NCI-H1694 (cell line): ENCODE measurements at places on chromosomes 1 and 21.

GRCh38 chr1:42940851-42941639 lies 17.6 kb downstream of the SLC2A1 start:
- DNase-seq: no peak

- no peak for DNase-seq
Measured at GRCh38 chr1:44819608-44820327, 11.4 kb downstream of the BTBD19 start.

GRCh38 chr1:213988507-213989001 lies 781 bp downstream of the PROX1 start:
- DNase-seq: no peak

DNA sequence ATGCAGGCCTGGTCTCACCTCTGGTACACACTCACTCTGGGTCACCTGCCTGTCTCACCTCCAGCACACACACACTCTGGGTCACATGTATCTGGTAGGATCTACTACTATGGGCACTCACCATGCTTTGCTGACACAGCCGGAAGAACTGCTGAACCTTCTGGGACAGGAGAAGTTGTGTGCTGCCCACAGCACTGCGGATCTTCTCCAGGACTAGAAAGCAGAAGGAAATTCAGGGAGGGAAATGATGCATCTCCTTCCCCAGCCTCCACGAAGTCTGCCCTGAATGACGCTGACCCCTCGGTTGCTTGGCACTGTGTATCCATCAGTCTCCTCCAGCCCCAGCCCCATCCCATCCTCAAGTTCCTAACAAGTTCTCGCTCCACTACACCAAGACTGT lies 7.9 kb upstream of the SMIM12 start:
- DNase-seq: no peak

- peak; percentile 91 for DNase-seq
Measured at GRCh38 chr1:150561254-150561973, 12.2 kb downstream of the ADAMTSL4 start.

DNA sequence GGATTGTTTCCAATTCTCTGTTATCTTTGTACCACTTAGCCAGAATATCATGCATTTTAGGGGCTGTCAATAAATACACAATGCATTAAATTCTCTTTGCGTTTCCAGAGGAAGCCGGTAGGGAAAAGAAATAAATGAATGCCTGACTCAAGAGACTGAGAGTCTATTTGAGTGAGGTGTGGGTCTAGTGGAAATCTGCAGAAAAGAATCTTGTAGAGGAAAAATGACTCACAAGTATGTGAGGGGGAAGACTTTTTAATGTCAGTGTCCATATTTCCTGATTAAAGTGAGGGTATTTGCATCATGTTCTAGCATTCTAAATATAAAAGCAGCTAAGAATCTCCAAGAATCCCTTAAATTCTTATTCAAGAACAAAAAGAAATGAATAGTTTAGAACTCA lies 271.1 kb downstream of the PTPRC start:
- no peak for DNase-seq

DNA sequence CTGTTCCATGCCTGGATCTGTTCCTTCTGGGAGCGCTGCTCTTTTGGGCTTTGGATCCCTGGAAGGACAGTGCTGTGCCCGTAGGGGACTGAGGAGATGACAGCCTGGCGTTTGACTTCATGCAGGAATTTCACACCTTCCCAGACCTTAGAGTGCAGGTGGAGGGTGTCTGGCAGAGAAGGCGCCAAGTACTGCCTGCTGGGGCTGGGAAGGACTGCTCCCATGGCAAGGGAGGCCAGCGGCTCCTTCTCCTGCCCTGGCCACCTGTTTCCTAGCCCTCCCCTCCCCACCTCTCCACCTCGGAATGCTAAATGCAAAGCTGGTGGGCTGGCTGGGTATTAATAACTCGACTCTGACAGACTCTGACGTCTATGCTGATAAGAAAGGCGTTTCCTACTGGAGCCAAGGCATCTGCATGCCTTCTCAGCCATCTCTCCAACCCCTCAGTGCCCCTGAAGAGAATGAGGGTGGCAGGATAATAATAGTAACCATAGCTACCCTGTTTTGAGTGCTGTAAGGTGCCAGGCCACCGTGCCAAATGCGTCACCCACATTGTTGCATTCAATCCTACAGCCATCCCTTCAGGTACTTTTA lies 17.5 kb upstream of the PDIK1L start:
- no peak for DNase-seq

DNA sequence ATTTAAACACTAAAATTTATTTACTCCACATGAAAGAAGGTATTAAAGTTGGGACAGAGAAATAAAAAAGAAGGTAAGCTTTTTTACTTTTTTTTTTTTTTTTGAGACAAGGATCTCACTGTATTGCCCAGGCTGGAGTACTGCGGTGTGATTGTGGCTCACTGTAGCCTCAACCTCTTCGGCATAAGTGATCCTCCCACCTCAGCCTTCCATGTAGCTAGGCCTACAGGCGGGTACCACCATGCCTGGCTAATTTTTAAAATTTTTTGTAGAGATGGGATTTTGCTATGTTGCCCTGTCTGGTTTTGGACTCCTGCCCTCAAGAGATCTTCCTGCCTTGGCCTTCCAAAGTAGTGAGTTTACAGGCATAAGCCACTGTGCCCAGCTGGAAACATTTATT lies 106.6 kb downstream of the ITSN1 start:
- no peak for DNase-seq

- no peak for DNase-seq
Measured at GRCh38 chr1:117094841-117095604, 26.5 kb downstream of the TRIM45 start.

DNA sequence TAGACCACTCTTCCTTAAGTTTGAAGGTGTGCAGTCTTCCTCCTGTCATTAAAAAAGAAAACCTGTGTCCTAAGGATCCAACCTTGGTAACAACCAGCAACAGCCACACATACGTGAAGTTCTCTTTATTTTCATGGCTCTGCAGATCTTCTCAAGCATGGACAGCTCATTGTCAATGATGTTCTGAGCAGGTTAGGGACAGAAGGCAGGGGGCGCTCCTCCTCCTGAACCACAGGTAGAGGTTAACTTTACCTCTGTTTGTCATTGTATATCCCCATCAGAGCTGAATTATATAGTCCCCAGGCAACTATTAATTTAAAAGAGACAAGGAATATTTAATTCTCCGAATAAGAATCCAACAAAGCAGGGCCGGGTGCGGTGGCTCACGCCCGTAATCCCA lies 52.5 kb upstream of the CR2 start:
- DNase-seq: no peak

DNA sequence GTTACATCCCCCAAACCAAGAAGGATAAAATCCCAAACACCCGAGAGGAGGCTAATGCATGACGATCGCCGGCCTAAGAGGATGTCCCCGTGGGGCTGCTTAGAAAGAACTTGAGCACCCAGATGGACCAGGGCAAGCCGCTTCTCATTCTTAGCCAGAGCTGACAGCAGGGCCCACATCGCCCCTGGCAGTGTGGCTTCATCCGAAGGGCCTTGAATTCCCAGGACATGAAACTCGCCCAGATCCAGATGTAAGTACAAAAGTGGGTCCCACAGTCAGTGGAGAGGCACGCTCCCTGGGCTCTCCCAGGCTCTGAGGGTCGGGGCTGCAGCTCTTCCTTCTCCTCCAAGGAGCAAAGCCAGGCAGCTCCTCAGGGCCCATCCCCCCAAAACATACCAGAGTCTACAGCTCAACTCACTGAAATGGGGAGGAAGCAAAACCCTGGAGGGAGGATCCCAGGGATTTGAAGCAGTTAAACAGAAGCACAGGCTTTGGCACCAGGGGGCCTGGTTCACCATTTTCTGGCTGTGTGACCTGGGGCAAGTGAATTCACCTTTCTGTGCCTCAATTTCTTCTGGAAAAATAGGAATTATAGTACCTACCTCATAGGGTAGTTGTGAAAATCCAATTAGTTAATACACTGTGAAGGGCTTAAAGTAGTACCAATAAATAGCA lies 85.6 kb downstream of the MAN1C1 start:
- no peak for DNase-seq

DNA sequence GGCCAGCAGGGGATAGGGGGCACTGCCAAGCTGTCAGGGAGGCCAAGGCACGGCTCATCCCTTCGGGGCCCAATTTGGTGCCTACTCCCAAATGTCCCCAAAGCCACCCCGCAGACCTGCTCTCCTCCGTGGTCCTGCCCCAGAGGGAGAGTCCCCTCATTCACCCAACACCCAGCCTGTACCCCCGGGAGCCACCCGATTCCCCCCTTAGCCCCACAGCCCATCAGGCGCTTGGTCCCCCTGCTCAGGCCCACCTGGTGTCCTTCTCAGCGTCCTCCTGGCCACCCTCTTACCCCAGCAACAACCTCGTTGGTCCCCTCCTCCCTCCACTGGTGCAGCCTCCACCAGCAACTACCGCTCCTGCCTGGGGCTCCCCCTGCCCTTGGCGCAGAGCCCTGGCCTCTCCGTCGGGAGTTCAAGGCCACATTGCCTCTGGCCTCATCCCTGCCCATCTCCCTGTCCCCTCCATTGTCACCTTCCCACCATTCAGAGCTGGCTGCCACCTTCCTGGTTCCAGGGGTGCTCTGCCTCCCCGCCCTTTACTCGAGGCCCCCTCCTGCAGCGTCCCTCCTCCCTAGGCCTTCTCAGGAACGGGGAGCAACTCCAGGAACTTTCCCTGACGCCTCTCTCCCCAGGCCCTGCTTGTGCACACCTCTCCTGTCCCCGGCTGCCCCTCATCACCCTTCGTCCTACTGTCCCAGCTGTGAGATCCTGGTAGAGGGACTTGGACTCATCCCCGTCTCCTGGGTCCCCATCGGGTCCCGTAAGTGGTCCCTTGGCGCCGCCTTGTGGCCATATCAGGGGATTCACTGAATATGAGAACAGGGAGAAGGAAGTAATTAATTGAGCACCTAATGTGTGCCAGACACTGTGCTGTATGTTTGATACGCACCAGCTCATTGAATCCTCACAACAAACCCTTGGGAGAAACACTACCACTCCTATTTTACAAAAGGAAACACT lies 73.9 kb downstream of the RAP1GAP start:
- peak; percentile 59 for DNase-seq

DNA sequence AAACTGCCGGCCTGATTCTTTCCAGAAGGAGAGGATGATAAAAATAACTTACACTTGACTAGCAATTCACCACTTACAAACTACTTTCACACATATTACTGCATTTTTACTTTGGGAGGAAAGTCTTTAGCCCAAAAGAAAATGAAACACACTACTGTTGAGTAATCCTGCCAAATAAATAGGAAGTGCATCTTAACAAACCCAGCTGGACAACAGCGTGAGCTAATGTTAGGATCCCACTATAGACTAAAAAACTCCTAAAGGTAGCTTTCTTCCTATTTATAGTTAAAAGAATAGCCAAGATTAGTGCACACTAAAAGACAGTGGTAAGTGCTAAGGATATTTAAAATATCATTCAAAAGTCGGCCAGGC lies 83.8 kb downstream of the HSF2BP start:
- DNase-seq: no peak

GRCh38 chr1:233620065-233620464 lies 6.2 kb downstream of the KCNK1 start:
- DNase-seq: no peak

- no peak for DNase-seq
Measured at GRCh38 chr1:107105914-107106313, 34.9 kb upstream of the NTNG1 start.

GRCh38 chr1:153533689-153534201 lies 2.0 kb downstream of the S100A6 start:
- DNase-seq: peak; percentile 78

DNA sequence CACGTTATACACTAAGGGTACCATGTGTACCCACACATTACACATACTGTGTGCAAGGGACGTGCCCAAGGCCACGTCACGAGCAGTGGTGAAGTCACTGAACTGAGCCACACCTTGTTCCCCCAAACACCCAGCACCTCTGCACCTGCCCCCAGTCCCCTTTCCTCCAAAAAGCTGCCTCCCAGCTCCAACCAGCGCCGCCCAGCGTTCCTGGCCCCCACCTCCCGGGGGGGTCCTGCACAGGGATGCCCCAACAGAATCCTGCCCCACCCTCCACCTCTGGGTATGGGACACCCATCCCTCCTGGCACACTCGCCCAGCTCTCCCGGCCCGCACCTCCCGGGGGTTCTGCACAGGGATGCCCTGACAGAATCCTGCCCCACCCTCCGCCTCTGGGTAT lies 54.1 kb downstream of the CHD5 start:
- no peak for DNase-seq
